ENCODE measurements at places on chromosomes 5 and 9.

DNA sequence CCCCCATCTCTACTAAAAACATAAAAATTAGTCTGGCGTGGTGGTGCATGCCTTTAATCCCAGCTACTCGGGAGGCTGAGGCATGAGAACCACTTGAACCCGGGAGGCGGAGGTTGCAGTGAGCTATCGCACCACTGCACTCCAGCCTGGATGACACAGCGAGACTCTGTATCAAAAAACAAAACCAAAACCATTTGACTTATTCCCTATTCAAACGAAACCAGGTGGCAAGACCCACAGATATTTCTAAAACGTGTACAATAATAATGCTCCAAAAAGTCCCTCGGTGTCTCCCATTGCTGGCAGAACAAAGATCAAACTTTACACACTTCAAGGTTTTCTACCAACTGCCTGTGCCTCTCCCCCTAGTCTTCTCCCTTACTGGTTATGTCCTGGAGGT lies 29.8 kb downstream of the HMGCR start:
- DNase-seq, result no peak

GRCh38 chr5:157855404-157855994 lies 3.4 kb downstream of the CLINT1 start:
- DNase-seq, result no peak

- no peak for DNase-seq
Measured at GRCh38 chr9:121707477-121708424, 56.3 kb downstream of the DAB2IP start.

- DNase-seq, result no peak
Measured at GRCh38 chr5:160021831-160022446, 13.0 kb downstream of the TTC1 start.

DNA sequence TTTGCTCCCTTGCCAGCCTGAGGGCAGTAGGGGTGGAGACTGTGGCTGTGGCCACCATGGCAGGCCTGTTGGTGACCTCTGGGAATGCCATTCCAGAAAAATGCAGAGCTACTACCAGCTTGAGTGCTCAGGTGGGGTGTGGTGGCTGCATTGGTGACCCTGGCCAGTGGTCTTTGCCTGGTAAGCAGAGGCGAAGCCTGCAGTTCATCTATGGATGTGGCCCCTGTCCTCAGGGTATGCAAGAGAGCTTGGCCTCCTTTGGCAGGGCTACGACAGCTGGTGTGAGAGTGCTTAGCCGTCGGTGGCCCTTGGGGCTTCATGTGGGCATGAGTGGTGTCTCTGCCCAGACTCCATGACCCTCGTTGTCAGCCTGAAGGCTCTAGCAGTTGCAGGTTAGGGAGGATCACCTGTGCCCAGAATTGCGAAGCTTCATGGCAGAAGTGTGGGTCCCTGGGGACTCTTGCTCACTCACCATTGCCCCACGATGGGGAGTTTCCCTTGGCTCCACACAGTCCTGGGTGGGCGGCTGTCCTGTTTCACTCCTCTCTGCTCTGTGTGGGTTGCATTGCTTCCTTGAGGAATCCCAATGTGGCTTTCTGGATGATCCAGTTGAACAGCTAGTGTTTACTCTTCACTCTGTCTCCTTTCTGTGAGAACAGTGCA lies 117.9 kb upstream of the CDH12 start:
- DNase-seq, result no peak

GRCh38 chr5:137148159-137148558 lies 351.0 kb downstream of the SPOCK1 start:
- DNase-seq, result no peak

DNA sequence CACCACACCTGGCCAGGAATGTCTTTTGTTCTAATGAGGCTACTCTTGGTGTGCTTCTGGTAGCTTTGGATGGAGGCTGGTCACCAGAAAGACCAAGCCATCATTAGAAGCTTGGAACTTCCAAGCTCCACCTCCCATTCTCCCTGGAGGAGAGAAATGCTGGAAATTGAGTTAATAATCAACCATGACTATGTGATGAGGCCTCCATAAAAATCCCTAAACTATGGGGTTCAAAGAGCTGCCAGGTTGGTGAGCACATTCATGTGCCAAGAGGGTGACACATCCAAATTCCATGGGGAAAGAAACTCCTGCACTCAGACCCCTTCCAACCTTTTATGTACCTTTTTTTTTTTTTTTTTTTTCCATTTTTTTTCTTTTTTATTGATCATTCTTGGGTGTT lies 105.5 kb upstream of the SPATA31C2 start:
- DNase-seq, result no peak

GRCh38 chr5:17398431-17398830 lies 99.6 kb upstream of the TAF11L2 start:
- DNase-seq, result no peak

DNA sequence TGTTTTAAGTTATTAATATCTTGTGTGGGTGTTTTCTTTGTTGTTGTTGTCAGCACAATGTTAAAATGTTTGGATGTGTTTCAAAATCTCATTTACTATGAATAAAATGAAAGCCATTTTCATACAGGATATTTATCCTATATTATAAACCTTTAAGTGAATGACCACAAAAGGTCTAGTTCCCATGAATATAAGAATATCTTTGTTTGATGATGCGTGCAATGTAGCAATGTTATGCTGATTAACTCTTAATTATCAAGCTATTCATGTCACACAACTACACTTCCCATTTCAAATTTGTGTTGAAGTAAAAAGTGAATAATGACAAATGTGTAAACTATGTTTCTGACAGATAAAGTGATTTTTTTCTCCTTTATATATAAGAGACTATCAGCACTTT lies 59.8 kb downstream of the MEF2C start:
- DNase-seq, result no peak

DNA sequence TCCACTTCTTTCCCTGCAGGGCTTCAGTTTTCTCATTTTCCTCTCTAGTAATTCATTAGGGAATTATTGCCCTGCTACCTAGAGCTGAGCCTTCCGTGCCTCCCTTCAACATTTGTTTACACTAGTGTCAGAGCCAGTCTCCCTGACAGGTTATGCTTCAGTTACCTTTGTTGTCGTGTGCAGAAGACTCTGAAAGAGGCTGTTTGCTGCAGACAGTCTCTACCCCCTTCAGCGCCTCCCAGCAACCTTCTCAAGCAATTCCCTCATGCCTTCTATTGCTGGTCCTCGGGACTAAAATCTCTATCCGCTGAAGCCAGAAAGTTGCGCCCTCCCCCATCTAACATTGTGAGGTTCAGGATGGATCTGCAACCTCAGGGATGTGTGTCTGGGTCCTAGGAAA lies 12.8 kb downstream of the RALGPS1 start:
- DNase-seq, result no peak

- DNase-seq, result no peak
Measured at GRCh38 chr9:98248737-98249474, 6.5 kb downstream of the TBC1D2 start.

DNA sequence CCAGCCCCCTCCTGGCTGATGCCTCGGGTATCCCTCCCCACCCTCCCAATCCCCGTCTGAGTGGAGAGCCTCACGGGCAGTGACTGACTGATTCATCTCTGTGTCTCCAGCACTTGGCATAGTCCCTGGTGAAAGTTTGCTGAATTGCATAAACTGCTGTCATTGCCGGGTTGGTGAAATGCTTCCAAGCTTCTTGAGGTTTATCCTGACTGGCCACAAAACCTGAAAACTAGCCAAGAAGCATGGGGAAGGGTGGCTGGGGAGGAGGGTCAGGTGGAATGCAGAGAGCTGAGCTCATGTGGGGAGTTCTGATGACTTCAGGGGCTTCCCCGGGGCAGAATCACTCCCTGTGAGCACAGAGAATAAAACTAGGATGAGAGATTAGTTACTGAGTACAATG lies 56.9 kb upstream of the GGTA1 start:
- DNase-seq, result peak; percentile 61

DNA sequence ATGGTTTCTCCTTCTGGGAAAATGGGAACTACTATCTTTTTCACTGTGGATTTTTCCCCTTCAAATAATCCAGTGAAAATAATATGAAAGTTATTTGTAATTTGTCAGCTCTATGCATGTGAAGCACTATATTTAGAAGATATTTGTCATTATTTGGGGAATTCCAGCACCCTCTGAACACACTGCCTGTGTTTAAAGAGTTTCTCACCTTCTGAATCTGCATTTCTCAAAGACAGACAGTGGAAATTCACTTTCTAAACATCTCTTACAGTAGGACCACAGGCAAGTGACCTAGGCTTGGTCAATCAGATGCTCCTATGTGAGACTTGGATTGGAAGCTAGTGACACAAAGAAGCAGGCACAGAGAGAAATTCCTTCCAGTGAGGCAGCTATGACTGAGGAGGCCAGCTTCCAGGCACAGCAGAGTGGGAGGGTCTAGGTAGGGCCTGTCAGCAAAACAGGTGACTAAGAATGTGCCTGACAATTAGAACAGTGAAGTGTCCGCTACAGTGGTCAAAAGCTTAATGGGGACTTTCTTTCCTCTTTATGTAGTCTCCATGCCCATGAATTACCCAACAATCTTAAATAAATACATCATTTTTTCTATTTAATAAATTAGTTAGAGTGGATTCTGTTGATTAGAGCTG lies 167.2 kb downstream of the HMHB1 start:
- no peak for DNase-seq

DNA sequence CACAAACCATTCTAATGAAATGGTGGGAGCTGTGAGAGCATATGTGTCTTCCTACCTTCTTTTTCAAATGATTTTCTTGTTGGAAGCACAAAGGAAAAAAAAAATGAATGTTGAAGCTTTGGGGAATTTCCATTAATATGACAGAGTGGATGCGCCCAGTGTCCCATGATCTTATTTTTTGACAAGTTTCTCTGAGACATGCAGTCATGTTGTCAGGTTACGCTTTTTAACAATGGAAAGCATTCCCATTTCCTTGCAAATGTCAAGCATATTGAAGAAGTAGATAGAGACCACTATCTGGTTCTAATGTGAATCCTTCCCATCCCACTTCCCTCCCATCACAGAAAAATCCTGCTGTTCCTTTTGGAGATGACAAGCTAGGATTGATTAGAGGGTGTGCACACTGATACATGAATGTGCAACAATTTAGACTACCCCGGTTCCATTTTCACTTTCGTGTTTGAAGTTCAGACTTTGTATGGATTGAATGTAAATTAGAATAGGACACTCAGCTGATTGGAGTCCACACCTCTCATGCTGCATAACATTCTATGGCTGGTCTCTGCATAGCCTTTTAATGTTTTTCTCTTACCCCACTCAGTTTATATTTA lies 919.4 kb downstream of the TLE4 start:
- no peak for DNase-seq

DNA sequence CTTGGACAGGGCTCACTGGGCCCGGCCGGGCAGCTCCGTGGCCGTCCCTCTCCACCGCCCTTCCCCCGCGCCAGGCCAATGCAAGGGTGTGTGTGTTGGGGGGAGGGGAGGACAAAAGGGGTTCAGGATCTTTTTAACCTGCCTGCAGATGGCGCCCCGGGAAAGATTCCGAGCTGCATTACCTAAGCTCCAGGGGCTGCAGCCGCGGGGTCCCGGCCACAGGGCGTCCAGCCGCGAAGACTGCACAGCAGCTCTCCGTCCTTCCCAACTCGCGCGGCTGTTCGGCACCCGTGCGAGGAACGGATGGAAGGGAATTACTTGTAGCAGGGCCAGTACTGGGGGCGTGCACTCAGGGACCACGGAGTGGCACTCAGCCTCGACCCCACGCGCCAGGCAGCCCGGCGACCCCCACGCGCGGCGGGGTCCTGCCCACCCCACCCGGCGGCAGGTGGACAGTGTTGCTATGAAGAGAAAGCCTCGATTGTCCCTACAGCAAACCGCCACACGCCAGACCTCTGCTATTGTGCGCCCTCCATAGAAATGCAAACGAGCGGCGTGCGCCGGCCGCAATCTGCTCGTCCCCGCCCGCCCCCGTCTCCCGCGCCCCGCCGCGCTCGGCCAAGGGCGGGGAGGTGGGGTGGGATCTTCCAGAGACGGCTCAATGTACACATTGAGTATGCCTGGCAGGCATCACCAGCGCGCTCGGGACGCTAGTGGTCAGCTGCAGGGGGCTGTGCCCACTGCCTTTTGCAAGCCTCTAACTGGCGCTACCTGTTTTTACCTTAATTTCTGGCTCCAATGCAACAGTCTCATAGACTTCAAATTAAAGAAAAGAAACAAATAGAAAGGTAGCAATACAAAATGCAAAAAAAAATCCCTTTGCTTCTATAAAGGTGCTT lies 796 bp upstream of the GADD45G start:
- peak; percentile 74 for DNase-seq

DNA sequence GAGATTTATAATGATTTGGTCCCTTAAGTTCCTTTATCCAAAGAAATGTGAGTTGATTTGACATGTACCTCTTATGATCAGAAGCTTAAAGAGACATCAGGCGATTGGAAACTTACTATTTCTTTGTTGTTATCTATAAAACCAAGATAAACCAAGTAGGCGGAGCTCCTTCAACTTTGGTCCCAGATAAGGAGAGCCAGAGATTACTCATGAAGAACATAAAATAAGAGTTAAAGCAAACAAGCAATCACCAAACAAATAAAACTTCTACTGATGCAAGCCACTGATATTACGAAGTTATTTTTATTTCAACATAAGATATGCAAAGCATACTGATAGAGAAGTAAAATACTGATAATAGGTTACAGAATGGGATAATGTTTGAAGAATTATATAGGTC lies 141.5 kb upstream of the CDH18 start:
- no peak for DNase-seq

- no peak for DNase-seq
Measured at GRCh38 chr5:32932241-32932935, 221.3 kb downstream of the NPR3 start.

DNA sequence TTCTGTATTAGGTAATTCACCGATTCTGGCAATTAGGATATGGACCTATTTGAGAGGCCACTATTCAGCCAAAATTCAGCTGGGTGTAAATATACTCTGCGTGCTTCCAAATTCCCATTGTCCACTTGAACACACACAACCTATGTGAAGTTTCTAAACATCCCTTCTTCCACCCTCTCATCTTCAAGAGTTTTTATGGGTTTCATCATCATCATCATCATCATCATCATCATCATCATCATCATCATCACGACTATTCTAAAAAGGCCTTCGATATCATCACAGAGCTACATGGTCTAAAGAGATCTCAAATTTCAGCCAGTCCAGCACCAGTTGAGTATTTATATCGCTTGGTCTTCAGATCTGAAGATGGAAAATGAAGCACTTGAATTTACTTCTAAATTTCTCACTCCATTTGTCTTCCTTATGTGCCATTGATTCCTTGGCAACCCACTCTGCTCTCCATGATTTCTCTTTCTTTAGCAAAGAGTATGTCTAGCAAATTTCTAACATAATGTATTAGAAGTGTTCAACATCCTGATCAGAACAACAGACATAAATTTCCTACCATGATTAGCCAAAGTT lies 49.2 kb upstream of the HMHB1 start:
- no peak for DNase-seq

GRCh38 chr5:45277860-45278259 lies 418.3 kb downstream of the HCN1 start:
- DNase-seq, result no peak

- DNase-seq, result no peak
Measured at GRCh38 chr5:88558366-88558765, 289.7 kb upstream of the TMEM161B start.

DNA sequence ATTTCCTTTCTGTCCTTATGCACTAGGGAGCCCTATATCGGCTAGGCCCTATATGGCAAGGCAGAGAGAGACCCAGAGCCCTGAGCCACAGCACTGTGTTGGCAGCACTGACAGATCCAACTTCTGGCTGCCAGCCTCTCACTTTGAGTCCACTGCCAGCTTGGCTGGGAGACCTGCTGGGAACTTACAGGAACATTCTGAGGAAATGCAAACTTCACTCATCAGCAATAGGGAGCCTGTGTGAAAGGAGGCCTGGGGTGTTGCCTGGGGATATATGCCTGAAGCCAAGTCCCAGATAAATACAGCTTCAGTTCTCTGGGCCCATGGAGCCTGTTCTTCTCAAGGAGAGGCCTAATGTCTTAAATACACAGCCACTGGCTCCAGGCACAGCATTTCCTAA lies 78.0 kb downstream of the ADRB2 start:
- no peak for DNase-seq

- no peak for DNase-seq
Measured at GRCh38 chr5:160260006-160260775, 30.9 kb downstream of the FABP6 start.

Data from breast epithelium (tissue), 4 donors.